Thoracic aorta (tissue), 2 donors: ENCODE measurements at places on chromosomes 4 and X.

GRCh38 chr4:855880-856224 is 29.9 kb upstream of the CPLX1 start:
- no peak for DNase-seq

- DNase-seq, result no peak
These were observed 54.1 kb downstream of the HOPX start for GRCh38 chr4:56626963-56627362.

GRCh38 chrX:2841537-2841936 is 12.8 kb downstream of the GYG2 start:
- no peak for DNase-seq

- DNase-seq, result no peak
These were observed 81.0 kb downstream of the MAGED4 start for GRCh38 chrX:52265713-52266112.

- no peak for DNase-seq
These were observed 41.3 kb upstream of the ANK2 start for GRCh38 chr4:113008135-113008534.

DNA sequence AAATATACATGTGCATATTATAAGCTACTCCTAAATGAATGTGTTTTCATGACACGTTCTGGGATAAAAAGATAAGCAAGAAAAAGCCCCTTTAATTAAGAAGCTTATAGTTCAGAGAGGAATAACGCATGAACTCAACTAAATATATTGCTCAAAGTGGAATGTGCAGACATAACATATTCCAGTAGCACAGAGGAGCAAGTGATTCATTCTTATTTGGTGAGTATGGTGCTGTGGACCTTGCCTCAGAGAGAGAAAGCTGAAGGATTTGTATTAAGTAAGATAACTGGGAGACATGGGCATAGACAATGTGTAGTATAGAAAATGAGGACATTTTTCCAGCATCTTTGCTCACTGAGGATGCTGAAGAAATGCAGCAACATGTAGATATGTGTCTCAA is 76.8 kb downstream of the CFAP299 start:
- no peak for DNase-seq

DNA sequence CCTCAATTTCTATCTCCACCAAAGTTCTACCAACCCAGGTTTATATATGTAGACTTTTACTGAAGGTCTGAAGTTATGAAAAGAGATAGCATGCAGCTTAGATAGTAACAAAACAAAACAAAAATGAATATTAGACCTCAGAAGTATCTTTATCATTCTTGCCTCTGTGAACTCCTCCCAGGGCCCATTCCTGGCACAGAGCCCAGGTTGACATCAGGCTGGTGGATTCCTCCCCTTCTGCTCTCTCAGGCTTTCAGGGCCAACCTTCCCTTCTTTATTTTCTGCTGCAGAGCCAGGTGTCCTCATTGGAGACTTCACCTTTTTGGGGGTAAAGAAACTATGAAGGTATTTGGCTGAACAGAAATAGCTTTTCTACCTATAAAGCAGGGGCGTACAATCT is 112.8 kb upstream of the PITX2 start:
- no peak for DNase-seq

DNA sequence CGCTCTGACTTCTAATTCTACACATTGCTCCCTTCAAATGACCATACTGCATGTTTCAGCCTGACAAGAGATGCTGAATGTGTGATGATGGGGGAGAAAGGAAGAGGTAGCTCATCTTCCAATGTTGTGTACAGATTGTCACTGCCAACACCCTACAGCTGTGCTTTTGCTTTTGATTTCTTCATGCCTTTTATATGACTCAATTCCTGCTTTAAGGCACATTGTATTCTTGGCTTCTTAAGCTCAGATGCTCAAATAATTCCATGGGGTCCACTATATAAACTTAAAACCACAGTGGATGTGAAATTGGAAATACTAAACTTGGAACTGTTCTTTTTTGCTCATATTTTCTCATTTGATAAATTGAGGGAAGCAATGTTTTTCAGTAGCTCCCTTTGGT is 183.2 kb upstream of the WDFY3 start:
- no peak for DNase-seq

- no peak for DNase-seq
These were observed 408.6 kb upstream of the ACTRT1 start for GRCh38 chrX:128460835-128461234.

DNA sequence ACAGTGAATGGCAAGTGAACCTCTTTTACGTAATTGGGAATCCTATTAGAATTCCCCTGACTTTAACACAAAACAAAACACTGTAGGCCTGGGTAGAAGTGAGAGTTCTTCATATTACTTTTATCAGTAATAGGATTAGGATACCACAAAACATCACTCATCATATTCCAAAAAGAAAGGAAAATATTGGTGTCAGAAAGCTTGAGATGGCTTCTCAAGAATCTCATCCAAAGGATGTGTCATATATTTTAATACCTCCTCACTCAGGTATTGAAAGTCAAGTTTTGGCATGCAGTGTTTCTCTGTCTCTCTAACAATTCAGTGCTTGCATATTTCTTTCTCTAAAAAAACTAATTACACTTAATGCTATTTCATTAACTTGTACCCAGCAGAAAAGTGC is 173.2 kb downstream of the PDGFC start:
- no peak for DNase-seq

DNA sequence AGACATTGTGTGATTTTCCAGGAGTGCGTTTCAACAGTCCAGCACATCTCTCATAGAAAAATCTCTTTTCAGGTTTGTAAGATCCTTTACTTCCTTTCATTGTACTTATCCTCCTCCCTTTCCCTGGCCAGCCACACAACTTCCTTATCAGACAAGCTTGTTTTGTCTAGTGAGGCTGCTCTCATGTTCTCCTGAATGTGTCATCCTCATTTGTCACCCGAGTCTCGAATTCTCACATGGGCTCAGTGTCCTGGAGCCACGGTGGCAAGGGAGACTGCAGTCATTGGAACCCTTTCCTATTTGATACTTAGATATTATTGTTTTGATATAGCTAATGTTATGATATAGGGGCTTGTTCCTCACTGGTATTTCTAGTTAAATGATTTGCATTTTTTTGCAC is 16.9 kb downstream of the SYNPO2 start:
- DNase-seq, result no peak

DNA sequence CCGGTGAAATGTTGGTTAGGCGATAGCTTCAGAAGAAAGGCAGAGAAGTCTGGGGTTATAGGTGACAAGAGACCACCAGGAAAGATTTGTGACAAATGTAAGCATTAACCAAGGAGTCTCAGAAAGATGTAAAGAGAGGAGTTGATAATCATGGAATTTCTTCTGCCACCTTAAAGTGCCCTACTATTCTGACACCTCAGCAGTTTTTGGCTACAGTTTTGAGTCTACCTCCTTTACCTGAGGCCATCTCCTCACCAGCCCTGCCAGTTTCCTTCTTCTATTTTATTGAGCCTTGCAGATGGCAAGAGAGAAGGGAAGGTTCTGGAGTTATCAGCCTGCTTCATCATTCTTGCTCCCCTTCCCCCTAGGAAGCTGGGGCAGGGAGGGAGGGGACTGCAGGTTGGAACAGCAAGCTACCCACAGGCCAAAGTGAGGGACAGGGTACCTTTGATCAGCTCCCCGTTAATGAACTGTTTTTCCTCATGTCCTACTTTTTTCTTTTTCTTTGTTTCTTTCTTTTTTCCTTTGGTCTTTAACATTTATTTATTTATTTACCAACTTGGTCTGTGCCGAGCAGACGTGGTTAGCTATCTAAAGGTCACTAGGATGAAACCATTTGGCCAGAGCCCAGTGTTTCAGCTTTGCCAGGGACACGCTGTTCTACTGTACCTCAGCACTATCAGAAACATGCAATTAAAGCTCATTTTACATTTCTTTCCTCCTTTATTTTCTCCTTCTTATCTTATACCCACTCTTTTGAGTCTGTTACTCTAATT is 438.7 kb upstream of the AR start:
- no peak for DNase-seq

DNA sequence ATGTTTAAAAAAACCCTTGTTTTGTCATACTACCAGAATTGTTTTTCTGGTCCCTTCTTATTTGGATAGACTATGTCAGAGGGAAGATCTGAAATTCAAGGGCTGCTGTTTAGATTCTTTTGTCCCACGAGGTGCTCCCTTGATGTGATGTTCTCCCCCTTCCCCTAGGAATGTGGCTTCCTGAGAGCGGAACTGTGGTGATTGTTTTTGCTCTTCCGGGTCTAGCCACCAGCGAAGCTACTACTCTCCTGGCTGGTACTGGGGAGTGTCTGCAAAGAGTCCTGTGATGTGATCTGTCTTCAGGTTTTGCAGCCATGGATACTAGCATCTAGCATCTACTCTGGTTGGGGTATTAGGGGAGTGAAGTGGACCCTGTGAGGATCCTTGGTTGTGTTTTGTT is 271.1 kb downstream of the DCAF12L2 start:
- no peak for DNase-seq

DNA sequence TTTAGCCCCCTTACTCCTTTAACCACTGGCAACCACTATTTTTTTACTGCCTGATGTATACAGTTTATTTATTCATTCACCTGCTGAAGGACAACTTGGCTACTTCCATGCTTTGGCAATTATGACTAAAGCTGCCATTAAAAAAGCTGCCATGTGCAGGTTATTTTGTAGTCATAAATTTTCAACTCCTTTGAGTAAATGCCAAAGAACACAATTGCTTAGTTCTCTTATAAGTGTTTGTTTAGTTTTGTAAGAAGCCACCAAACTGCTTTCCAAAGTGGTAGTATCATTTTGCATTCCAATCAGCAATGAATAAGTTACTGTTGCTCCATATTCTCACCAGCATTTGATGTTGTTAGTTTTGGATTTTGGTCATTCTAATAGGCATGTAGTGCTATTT is 1831.8 kb downstream of the PCDH7 start:
- no peak for DNase-seq

DNA sequence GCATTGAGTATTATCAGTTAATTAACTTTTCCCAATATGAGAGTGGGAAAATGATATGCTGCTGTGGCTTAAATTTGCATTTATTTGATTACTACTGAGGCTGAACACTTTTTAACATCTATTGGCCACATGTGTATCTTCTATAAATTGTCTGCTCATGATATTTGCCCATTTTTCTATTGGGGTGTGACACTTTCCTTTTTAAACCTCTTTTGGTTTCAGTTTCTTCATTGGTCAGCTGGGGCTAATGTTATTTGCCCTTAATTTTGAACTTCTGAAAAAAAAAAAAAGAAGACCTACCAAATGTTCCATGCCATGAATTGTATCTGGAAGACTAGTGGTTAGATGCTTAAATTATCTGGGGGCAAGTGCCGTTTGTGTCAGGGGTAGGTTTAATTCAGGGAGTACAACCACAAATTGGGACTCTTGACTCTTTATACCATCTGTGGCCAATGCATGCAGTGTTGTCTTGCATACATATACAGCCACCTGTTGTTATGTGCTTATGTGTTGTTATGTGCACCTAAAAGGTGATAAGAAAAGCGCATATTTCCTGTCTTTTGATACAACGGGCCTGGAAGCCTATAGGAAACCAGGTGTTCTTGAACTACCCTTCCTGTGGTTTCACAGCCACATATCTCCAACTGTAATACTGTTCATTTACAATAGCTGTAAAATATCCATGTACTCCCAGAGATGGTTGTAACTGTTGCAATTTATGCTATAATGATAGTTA is 49.0 kb downstream of the SH2D1A start:
- DNase-seq, result no peak

GRCh38 chrX:8033175-8033574 is 106.0 kb upstream of the PNPLA4 start:
- no peak for DNase-seq

GRCh38 chr4:124282301-124282898 is 430.1 kb downstream of the ANKRD50 start:
- DNase-seq, result no peak

- no peak for DNase-seq
These were observed 228.4 kb upstream of the EMCN start for GRCh38 chr4:100746141-100746739.

DNA sequence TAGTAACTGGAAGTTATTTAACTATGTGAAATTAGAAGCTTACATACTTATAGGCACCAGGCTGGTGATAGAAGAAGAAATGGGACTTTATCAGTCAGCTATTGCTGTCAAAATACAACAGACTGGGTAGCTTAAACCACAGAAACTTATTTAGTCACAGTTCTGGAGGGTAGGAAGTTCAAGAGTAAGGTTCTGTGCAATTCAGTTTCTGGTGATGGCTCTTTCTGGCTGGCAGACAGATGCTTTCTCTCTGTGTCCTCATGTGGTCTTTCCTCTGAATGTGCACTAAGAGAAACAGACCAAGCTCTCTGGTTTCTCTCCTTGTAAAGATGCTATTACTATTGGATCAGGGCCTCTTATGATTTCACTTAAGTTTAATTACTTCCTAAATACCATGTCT is 92.1 kb upstream of the ANKRD50 start:
- no peak for DNase-seq

DNA sequence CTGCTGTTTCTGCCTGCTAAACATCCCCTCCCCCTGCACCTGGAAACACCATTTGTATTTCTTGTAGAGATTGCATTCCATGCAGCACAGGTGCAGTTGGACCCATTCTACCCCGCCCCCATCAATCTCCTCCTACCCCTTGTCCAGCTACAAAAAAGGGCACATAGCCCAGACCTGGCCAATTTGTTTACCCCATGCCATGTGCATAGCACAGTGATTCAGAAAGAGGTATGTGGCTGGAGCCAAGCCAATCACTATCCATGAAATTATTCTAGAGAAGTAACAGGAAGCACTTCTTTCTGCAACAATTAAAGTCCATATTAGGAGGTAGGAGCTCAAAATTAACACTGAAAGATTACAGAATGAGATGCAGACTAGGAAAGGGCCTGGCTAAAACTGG is 20.2 kb upstream of the TMEM184C start:
- no peak for DNase-seq
